Right atrium auricular region (tissue), 2 donors: ENCODE measurements at places on chromosomes 1 and 21. TPM values are rescaled to one million over a fixed set of nuclear protein-coding genes. Genes with fewer than 3 reads are reported as not detected.

DNA sequence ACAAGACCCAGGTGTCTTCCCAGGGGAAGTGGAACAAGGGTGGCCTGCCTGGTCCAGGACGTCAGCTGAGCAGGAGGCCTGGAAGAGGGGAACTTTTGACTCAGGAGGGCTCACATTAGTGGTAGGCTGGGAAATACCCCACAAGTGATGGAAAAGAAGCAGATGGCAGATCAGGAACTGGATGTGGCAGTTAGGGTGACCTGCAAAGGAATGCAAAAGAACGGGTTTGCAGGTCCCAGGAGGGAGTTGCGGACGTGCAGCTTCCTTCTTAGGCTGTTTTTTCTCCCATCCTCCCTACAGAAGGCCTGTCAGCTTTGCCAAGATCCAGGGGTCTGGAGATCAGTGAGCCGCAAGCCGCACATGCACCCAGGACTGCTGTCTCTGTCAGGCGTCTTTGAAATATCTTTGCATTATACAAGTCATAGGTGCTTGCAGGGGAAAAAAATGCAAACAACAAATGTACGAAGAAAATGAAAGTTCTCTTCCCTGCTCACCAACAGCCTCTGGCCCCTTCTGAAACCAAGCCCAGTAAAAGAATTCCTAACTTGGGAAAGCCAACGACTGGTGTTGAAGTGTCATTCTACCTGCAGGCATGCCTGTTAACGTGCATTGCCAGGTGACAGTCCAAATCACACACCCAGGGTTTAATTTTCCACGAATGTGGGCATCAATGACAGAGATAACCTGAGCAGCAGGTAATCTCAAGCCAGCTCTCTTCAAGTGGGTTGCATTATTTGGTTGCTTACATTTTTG, 34.4 kb downstream of the NENF start:
- no peak for DNase-seq

GRCh38 chr1:90963651-90964050, 58.2 kb downstream of the ZNF644 start:
- no peak for DNase-seq

- DNase-seq, result no peak
These were observed 28.5 kb upstream of the HYI start for GRCh38 chr1:43482215-43482614.

- no peak for DNase-seq
These were observed 76.5 kb downstream of the VWA5B1 start for GRCh38 chr1:20367116-20367585.

GRCh38 chr1:186839041-186839400, 10.3 kb downstream of the PLA2G4A start:
- DNase-seq, result no peak

Gene LCE2A
- total RNA-seq, result not detected

Gene TTC13
- total RNA-seq, result 3.9 TPM
